ENCODE measurements at places on chromosomes 7 and 10.

DNA sequence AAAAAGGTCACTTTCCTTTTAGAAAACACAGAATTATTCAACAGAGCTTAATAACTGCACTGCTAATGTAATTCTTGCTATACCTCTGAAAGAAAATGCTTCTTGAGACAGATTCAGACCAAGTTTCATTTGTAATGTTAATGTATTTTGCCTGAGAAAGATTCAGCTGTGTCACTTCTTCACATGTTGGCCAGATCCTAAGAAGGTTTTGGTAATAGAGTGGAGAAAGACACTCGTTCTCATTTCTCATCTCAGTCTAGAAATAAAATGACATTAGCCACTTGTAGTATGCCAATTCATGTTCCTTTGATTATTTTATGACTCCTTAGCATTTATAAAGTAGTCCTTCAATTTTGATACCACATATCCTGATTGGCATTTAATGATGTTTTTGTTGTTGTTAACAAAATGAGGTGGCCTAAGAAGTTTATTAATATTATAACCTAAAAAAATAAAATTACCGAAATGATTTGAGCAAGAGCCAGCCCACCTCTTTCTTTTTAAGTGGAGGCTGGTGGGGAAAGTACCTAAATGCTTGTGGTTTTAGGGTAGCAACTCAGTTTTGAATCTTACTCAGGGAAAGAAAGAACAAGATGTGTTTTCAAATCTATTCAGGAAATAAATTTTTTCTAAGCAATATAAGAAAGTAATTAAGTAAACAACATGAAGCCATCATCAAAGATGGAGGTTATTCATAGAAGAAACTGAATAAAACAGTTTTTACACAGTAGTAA, 16.4 kb upstream of the ELAPOR2 start:
- no peak for DNase-seq

DNA sequence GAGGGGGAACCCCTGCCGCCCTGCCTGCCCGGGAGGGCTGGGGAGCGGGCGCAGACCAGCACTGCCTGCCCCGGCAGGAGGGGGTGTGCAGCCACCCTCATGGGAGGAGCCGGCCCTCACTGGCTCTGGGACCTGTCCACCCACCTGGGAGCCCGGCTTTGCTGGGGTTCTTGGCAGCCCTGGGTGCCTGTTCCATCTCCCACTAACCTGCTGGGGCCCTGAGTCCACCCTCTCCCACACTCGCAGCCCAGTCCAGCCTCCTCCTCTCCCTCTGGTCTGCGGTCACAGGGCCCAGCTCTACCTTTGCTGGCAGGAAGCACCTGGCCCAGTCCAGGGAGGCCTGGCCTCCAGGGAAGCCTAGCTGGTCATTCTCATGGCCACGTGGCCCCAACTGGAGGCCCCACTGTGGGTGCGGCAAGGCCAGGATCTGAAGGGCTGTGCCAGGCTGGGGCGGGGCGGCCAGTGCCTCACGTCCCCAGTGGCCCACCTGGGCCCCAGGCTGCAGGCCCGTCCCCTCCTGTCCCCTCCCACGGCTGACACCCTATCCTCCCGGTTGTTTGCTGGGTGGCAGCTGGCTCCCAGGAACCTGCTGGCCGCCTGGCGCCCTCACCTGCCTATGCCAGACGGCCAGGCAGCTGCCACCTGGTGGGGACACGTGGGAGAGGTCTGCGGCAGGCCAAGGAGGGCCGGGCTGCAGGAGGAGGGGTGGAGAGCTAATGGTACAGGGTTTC, at the start of gene TMEM184A:
TMEM184A (minus strand) TSS at position 393 of the 731 bp plus-strand sequence. CDS start 721 bp downstream, outside the sequence.
- DNase-seq = no peak

- no peak for DNase-seq
Measured at GRCh38 chr7:142808461-142808801, 37.7 kb downstream of the PRSS2 start.

DNA sequence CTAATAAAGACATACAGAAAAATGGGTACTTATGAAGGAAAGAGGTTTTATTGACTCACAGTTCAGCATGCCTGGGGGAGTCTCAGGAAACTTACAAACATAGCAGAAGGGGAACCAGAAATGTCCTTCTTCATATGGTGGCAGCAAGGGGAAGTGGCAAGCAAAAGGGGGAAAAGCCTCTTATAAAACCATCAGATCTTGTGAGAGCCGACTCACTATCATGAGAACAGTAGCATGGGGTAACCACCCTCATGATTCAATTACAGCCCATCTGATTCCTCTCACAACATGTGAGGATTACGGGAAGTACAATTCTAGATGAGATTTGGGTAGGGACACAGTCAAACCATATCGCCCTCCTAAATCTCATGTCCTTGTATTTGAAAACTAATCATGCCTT, 1305.4 kb upstream of the SORCS1 start:
- no peak for DNase-seq

DNA sequence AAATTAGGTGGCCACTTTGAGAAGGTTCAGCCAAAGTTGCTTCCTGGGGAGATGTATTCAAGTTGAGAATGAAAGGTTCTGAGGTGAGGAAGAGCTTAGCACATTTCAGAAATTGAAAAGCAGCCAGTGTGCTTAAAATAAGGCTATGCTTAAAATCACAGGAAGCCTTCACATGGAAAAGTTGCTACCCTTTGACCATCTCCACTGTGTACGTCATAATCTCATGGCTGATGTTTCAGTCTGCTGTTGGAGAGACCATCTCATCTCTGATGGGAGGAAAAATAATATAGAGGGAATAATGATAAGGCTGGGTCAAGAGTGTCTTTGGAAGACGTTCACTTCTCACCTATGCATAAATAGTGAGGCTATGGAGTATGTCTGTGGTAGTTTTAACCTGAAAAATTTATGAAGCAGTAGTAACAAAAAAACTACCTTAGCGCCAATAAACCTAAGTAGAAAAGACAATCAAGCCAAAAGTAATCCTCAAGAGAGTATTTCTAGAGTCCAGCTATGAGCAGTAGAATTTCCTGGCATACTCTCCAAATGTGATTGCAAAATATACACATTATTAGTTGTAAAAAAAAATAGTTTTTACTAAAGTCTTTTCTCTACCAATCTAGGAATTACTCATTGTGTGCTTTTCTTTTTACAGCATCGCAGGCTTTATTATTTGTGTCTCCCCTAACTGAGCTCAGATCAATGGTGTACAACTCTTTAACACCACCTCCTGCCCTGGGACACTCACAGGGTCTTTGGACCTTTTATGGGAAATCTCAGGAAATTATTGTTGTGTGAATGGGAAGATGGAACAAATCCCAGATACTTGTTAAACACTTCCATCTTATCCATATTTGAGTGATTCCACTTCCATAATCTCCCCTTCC, 435.2 kb upstream of the LRGUK start:
- no peak for DNase-seq

All from GOT3 (cell line).